NCI-H2081 treated with DMSO at 0.1 percent for 48 hours (cell line): ENCODE measurements at places on chromosomes 16 and 17.
A peak's percentile ranks its signal among the peaks of the same experiment; 100 is the strongest.

- DNase-seq = no peak
Observed at GRCh38 chr17:60372790-60373483, 19.0 kb downstream of the USP32 start.

- no peak for DNase-seq
Observed at GRCh38 chr16:4960579-4960978, 2.4 kb downstream of the SEC14L5 start.

- DNase-seq = no peak
Observed at GRCh38 chr16:9903-10665, 43.3 kb downstream of the POLR3K start.

DNA sequence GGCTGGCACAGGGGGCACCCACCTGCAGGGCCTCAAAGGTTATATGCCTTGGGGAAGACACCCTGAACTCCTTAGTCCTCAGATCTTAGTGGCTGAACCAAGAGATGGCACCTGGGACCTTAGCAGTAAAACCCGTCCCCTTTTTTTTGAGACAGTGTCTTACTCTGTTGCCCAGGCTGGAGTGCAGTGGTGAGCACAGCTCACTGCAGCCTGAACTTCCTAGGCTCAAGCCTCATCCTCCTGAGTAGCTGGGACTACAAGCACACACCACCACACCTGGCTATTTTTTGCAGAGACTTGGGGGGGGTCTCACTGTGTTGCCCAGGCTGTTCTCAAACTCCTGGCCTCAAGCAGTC, 237.2 kb downstream of the MRTFB start:
- no peak for DNase-seq

GRCh38 chr17:47850692-47851573, at the start of gene SP6:
SP6 (minus strand) TSS chr17:47851163; CDS start chr17:47848429, 2,734 bp downstream.
- DNase-seq = peak; percentile 29

DNA sequence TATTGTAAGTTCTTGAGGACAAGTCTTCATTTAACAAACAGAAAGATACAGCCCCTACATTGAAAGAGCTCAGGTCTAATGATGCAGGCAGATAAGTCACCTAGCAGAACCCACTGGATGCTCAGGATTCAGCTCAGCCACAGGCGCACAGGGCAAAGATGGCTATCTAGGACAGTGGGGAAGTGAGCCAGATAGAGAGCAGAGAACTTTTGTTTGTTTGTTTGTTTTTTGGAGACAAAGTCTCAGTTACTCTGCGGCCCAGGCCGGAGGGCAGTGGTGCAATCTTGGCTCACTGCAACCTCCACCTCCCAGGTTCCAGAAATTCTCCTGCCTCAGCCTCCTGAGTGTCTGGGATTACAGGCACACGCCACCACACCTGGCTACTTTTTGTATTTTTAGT, 20.4 kb downstream of the METTL2A start:
- no peak for DNase-seq

DNA sequence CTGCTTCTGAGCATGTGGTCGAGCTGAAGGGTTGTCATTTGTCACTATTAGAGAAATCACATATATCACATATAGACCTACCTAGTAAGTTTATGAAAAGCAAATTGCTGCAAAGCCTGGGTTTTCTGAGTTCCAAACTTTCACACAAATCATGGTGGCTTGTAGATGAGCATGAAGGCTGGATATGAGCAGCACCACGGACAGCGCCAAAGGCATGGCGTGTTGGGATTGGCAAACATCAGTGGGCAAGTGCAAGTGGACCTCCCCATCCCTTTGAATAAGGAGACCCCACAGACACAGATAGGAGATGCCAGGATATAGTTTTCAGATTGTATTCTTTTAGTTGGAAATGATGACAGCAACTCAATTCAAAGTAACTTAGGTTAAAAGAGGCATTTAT, 77.6 kb upstream of the CACNG3 start:
- no peak for DNase-seq

GRCh38 chr16:77938913-77939312, 83.4 kb upstream of the CLEC3A start:
- DNase-seq = no peak

DNA sequence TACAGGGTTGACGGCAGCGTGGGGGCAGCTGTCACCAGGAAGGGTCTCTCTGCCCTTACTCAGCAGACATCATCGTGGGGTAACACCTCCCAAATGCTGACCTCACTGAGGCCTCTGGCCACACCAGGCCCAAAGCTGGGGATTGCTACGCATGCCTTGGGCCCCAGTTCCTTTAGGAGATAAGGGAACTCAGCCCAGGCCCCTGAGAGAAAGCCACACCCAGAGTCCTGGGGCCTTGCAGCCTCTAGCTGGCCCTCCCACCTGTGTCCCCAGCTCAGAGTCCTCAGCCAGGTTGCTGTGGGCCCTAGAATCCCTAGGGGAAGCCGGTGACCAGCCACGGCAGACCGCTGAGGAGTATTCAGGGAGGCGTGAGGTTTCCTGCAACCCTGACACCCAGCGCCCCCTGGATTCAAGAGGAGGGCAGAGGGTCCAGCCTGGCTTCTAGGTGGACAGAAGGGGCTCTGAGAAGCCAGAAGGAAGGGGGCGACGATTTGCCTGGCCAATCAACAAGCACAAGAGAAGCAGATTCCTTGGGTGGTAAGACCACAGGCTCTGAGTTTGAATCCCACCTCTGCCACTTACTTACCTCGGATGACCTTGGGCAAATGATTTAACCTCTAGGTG, 10.3 kb upstream of the GINS2 start:
- no peak for DNase-seq

DNA sequence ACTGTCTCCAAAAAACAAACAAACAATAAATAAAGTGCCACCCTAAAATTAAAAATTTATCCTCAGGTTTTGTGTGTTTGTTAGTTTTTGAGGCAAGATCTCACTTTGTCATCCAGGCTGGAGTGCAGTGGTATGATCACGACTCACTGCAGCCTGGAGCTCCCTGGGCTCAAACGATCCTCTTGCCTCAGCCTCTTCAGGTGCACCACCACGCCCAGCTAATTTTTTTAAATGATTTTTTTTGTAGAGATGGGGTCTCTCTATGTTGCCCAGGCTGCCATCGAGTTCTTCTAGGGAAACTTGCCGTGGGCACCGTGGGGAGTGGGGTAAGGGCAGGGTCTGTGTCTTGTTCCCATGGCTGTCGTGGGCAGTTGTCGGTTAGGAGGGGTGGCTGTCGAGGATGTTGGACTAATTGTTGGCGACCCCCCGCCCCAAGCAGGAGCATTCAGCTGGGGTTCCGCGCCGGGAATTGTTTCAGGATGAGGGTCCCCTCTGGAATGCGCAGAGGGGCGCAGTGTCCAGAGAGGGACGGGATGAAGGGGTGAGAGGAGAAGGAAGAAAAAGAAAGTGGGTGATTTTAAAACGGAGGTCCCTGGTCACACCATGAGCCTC, 1.1 kb upstream of the RNF213 start:
- no peak for DNase-seq

DNA sequence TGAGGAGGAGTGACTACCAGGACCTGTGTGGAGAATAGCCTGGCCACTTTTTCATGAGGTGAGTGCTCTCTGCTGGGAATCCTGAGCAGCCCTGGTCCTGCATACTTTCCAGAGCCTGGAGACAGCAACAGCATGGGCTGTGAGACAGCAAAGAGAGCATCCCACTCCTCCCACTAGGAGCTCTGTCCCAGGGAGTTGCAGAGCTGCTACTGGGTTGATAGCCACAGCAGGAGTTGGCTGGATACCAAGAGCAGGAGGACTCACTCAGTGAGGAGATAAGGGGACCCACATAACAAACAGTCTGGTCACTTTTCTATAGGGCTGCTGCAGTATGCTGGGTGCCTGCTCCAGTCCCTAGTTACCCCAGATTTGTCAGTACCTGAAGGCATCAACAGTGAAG, 439.3 kb upstream of the CDH8 start:
- DNase-seq = no peak

GRCh38 chr16:10031473-10031872, 150.8 kb downstream of the GRIN2A start:
- DNase-seq = no peak

- no peak for DNase-seq
Observed at GRCh38 chr16:5187402-5187952, 89.9 kb upstream of the EEF2KMT start.

GRCh38 chr17:46144246-46144645, 49.0 kb downstream of the KANSL1 start:
- DNase-seq = no peak

- DNase-seq = no peak
Observed at GRCh38 chr17:79745641-79746105, 14.9 kb downstream of the ENPP7 start.

- no peak for DNase-seq
Observed at GRCh38 chr16:8127070-8127469, 463.2 kb downstream of the TMEM114 start.

DNA sequence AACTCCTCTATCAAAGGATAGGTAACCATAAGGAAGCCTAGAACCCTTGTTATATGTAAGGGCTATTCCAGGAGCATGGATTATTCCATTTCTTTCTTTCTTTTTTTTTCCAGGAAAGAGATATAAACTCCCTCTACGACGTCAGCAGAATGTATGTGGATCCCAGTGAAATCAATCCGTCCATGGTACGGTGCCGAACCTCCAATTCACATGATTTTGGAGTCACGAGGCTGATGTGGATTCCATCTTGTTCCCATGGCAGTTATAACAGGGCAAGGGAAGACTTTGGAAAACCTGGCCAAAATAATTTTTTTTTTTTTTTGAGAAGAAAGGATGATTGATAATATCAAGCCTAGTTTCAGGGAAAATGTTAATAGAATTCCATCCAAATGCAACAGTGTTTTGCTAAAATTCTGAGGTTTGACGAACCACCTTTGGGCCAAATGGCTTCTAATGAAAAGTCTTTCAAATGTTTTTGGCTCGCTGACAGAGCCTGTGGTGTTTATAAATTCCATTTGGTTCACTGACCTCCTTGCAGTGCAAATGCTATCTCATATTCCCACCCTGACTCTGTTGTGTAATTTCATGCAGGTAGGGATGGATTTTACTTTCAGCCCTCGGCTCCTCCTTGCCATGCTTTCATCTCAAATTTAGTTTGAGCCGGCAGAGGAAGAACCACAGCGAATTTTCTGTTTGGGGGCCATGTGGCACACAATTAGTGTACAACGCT, 90.0 kb downstream of the SDR42E1 start:
- no peak for DNase-seq

- no peak for DNase-seq
Observed at GRCh38 chr17:62672957-62673356, 45.5 kb downstream of the MRC2 start.

- no peak for DNase-seq
Observed at GRCh38 chr17:60351012-60351695, 40.8 kb downstream of the USP32 start.

GRCh38 chr17:30235386-30236296, at the start of gene SLC6A4:
SLC6A4 (minus strand) TSS chr17:30235697; CDS start chr17:30221958, 13,739 bp downstream.
- no peak for DNase-seq

DNA sequence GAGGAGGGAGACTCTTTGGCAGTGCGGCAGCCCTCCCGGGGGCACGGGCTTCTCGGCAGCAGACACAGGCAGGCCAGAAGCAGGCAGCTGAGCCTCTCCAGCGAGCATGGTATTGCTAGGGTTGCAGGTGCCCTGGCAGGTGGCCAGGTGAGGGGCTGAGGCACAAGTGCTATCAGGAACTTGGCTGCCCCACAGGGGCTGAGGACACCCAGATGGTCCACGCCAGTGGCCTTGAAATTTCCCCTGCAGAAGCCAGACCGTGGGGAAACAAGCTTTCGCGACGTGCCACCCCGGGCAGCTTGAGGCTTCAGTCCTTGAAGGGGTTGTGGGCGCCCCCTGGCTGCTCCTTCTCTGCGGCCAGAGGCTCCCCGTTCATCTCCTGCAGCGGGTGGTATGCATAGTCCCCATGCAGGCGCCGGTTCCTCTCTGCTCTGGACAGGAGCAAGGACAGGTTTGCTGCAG, 8.5 kb downstream of the NAGPA start:
- peak; percentile 1 for DNase-seq

GRCh38 chr16:68524069-68524820, 14.8 kb upstream of the ZFP90 start:
- DNase-seq = no peak

DNA sequence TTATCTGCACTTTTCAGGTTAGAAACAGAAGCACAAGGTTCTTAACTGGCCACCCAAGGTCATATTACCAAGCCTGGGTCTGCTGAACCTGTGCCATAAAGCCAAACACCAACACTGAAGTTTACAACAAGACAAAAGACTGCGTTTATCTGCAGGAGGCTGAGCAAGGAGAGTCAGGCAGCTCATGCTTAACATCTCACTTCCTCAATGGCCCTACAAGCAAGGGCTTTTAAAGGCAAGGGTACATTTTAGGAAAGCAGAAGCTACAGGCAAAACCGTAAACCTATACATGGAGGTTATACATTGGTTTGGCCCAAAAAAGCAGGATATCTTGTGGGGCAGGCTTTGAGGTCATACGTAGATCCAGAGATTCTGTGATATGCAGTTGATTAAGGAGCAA, 91.2 kb downstream of the GNAO1 start:
- DNase-seq = no peak

DNA sequence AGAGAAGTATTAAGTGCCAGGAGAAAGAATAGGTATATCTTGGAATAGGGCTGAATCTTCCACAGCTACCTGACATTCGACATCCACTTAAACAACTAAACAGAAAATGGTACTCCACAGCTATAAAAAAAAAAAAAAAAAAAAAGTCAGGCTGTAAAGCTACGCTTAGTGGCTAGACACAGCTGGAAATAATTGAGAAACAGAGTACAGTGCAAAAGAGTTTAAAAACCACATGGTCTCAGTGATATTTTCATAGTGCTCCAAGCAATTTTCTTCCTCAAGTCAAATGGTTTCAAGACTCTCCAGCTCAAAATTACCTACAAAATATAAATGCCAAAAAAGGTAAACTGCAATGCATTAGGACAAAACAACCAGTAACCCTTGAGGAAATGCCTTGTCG, 607.1 kb downstream of the KCNJ2 start:
- no peak for DNase-seq

- DNase-seq = no peak
Observed at GRCh38 chr16:71431176-71431575, 10.7 kb downstream of the TLE7 start.

DNA sequence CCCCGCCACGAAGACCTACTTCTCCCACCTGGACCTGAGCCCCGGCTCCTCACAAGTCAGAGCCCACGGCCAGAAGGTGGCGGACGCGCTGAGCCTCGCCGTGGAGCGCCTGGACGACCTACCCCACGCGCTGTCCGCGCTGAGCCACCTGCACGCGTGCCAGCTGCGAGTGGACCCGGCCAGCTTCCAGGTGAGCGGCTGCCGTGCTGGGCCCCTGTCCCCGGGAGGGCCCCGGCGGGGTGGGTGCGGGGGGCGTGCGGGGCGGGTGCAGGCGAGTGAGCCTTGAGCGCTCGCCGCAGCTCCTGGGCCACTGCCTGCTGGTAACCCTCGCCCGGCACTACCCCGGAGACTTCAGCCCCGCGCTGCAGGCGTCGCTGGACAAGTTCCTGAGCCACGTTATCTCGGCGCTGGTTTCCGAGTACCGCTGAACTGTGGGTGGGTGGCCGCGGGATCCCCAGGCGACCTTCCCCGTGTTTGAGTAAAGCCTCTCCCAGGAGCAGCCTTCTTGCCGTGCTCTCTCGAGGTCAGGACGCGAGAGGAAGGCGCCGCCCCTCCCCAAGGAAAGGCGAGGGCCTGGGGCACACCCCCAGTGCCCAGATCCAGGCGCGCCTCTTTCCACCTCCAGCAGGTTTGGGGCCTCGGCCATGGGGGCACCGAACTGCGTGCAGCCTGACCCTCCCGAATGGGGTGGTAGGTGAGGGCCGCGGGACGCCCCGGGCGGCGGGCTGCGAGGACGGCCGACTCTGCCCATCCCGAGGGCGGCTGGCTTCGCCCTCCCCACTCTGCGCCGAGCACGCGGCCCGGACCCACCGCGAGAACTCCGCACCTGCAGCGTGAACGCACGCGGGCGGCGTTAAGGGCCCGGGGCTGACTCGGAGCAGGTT, 664 bp downstream of the HBQ1 start:
- DNase-seq = no peak

- DNase-seq = no peak
Observed at GRCh38 chr17:63550817-63551639, 751 bp downstream of the DCAF7 start.
